ENCODE measurements at places on chromosomes 7 and 10. TPM values are rescaled to one million over a fixed set of nuclear protein-coding genes. Genes with fewer than 3 reads are reported as not detected.

GRCh38 chr10:77784856-77785255 lies 141.7 kb downstream of the DLG5 start:
- H3K27me3 ChIP-seq = no peaks in the 10 kb centered on the region
- no peaks in the 10 kb centered on the region for H3K4me1 ChIP-seq
- H3K4me3 ChIP-seq = no peak overlapping the region
- H3K36me3 ChIP-seq = no peaks in the 10 kb centered on the region
- no peak for DNase-seq

DNA sequence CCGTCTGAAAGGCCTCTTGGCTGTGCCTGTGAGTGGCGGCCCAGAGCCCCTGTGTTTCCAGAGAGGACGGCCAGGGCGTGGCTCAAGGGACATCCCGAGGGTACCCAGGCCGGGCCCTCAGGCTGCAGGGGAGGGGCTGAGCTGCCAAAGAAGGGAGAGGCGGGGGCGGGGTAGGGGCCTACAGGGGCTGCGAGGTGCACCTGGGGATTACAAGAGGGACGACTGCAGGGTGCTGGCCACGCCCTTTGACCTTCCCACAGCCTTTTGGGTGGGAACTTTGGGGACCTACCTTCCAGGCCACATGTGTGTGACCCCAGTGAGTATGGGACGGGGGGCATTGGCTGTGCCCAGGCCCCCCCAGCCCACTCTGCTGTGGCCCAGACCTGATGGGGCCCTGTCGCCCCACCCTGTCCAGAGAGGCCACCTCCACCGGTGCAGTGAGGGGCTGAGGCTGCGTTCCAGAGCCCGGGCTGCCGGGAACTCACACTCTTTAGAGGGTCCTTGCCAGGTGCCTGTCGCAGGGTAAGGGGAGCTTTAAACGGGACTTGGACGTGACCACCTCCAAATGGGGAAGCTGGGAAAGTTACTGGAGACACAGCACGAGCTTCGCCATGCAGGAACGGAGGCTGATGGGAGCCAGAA lies 19.0 kb upstream of the NKX6-2 start:
- H3K36me3 ChIP-seq = no peaks in the 10 kb centered on the region
- H3K27me3 ChIP-seq = no peaks in the 10 kb centered on the region
- H3K4me1 ChIP-seq = no peaks in the 10 kb centered on the region
- no peak overlapping the region for H3K4me3 ChIP-seq
- no peak for DNase-seq
- H3K27ac ChIP-seq = no peak overlapping the region

GRCh38 chr7:98879198-98879978 lies 1.1 kb downstream of the TRRAP start:
- peak overlapping the region; percentile 77 for H3K27ac ChIP-seq
- peaks cover 18% of the 10 kb centered on the region for H3K4me1 ChIP-seq
- no peaks in the 10 kb centered on the region for H3K27me3 ChIP-seq
- H3K4me3 ChIP-seq = peak overlapping the region; percentile 93
- H3K36me3 ChIP-seq = peaks cover 25% of the 10 kb centered on the region

GRCh38 chr7:143497008-143497795 lies 19.5 kb downstream of the TAS2R41 start:
- no peaks in the 10 kb centered on the region for H3K27me3 ChIP-seq
- H3K4me1 ChIP-seq = peaks cover 32% of the 10 kb centered on the region
- H3K27ac ChIP-seq = no peak overlapping the region
- no peak for DNase-seq
- no peaks in the 10 kb centered on the region for H3K36me3 ChIP-seq

DNA sequence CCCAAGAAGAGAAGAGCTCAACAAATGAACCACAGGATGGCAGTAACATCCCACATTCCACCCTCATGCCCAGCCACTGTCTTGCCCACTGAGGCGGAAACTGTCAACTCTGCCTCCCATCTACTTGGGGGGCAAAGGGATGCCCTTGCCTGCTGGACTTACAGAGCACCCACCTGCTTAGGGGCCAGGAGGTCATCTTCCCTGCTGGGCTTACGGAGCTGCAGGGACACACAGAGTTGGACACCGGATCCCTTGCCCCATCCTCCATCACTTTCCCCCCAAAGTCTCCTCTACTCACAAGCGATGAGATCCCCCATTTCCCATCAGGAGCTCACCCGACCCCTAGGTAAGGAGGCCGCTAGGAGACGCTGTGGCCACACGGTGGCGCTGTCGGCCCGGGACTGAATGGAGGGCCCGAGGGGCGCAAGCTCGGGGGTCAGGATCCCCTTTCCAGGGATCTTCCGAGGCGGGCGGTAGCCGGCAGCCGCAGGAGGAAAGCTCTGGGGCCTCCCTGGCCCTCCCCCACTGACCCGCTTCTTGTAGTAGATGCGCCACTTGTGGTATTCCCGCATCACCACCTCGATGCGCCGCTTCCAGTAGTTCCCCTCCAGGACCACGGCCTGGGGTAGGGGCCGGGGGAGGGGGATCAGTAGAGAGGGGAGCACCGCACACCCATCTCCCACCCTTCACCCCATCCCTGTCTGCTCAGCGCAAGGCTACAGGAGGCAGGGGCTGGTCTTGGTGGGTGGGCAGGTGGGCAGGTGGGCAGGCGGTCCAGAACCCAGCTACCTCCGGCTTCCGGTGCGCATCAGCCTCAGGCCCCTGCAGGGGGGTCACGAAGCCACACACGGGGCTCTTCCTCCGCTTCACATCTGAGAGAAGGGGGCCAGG lies 17.3 kb downstream of the MLXIPL start:
- H3K36me3 ChIP-seq = no peaks in the 10 kb centered on the region
- no peak for DNase-seq
- H3K27ac ChIP-seq = no peak overlapping the region
- H3K4me1 ChIP-seq = no peaks in the 10 kb centered on the region
- no peaks in the 10 kb centered on the region for H3K27me3 ChIP-seq
- no peak overlapping the region for H3K4me3 ChIP-seq

GRCh38 chr7:108586274-108586710 lies 16.6 kb downstream of the DNAJB9 start:
- H3K27ac ChIP-seq = no peak overlapping the region
- no peak for DNase-seq
- H3K27me3 ChIP-seq = no peaks in the 10 kb centered on the region
- H3K36me3 ChIP-seq = no peaks in the 10 kb centered on the region
- no peak overlapping the region for H3K4me3 ChIP-seq
- no peaks in the 10 kb centered on the region for H3K4me1 ChIP-seq

- DNase-seq = no peak
- H3K4me1 ChIP-seq = no peaks in the 10 kb centered on the region
- H3K27me3 ChIP-seq = no peaks in the 10 kb centered on the region
- H3K36me3 ChIP-seq = no peaks in the 10 kb centered on the region
- H3K4me3 ChIP-seq = no peak overlapping the region
- no peak overlapping the region for H3K27ac ChIP-seq
Measured at GRCh38 chr7:128710481-128710880, 28.7 kb upstream of the CALU start.

DNA sequence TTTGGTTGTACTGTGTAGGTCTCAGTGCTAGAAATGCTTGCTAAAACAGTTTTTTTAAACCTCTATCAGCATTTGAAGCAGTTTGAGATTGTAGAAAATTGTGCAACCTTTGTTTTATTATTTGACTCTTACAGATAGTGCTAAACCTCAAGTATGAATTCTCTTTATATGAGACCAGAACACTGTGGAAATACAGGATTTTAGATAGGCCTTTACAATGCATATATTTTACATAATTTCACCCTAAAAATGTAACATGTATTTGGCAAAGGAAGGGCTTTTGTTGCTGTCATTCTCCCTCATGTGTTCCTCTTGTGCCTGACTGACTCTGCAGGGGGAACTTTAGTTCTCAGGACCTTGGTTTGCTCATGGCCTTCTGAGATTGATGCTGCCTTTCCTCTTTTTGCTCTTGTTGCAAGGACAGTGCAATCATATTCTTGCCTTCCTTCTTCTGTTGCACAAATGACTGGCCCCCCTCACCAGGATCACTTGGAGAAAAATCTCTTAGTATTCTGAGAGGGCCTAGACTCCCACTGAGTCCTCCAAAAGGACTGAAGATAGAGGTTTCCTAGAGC lies 188.7 kb downstream of the PPP1R9A start:
- no peak overlapping the region for H3K4me3 ChIP-seq
- H3K36me3 ChIP-seq = no peaks in the 10 kb centered on the region

- DNase-seq = no peak
- H3K27ac ChIP-seq = peak overlapping the region; percentile 80
- no peaks in the 10 kb centered on the region for H3K27me3 ChIP-seq
- H3K4me3 ChIP-seq = peak overlapping the region; percentile 46
- H3K4me1 ChIP-seq = peaks cover 32% of the 10 kb centered on the region
- no peaks in the 10 kb centered on the region for H3K36me3 ChIP-seq
Measured at GRCh38 chr10:33005322-33006301, 47.6 kb upstream of the ITGB1 start.

- DNase-seq = no peak
- H3K36me3 ChIP-seq = no peaks in the 10 kb centered on the region
- H3K27ac ChIP-seq = no peak overlapping the region
- no peaks in the 10 kb centered on the region for H3K27me3 ChIP-seq
- H3K4me1 ChIP-seq = no peaks in the 10 kb centered on the region
Measured at GRCh38 chr7:66950763-66951162, 29.7 kb downstream of the TMEM248 start.

DNA sequence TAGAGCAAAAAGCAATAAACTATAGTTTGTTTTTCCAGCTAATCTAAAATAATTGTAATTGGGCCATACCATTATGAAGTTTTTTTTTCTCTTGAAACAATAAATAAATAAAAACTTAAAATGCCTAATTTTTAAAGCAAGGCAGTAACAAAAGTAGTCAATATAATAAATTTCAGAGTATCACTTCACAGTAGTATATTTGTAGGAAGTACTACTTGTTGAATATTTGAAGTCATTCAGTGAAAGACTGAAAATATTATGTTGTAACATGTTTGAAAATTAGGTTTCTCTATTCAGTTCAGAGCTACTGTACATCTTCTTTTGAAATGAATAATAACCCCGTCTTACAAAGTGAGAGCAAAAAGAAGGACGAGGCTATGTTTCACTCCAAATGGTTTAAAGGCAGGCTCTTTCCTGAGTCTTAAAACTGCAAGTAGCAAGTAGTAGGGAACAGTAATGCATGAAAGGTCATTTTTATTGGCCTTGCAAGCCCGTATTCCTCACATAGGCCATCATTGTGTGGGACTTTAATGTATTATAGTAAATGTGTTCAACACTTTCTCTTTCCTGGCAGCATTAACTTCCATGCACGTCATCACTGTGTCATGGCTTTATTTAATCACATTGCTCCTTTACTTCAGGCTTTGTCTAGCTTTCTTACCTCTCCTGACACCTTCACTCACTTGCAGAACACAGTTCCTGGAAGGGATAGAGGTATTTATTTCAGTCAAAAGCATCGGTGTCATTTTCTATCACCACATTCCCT lies 141.4 kb downstream of the VTI1A start:
- no peak for DNase-seq
- no peak overlapping the region for H3K27ac ChIP-seq
- peaks cover 10% of the 10 kb centered on the region for H3K4me1 ChIP-seq
- H3K4me3 ChIP-seq = no peak overlapping the region

DNA sequence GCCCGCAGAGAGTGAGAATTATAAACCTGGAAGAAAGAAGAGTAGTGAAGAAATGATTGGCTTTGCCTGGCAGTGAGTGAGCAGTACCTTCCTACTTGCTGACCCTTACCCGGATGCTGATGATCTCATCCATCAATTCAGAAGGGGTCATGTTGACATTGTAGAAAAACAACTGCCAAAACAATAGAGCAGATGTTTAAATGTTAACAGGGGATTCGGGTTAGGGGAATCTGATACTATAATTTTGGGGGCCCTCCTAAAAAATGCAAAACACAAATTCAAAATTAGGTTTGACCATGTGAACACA lies 78.1 kb downstream of the MYOF start:
- H3K4me3 ChIP-seq = no peak overlapping the region
- no peaks in the 10 kb centered on the region for H3K27me3 ChIP-seq
- H3K4me1 ChIP-seq = no peaks in the 10 kb centered on the region
- H3K27ac ChIP-seq = no peak overlapping the region
- H3K36me3 ChIP-seq = no peaks in the 10 kb centered on the region

- no peaks in the 10 kb centered on the region for H3K27me3 ChIP-seq
- no peak overlapping the region for H3K4me3 ChIP-seq
- no peaks in the 10 kb centered on the region for H3K36me3 ChIP-seq
- DNase-seq = peak; percentile 62
- H3K27ac ChIP-seq = no peak overlapping the region
Measured at GRCh38 chr10:30413996-30414576, 19.9 kb upstream of the MAP3K8 start.

- peak overlapping the region; percentile 48 for H3K4me3 ChIP-seq
- peaks cover 17% of the 10 kb centered on the region for H3K4me1 ChIP-seq
- no peaks in the 10 kb centered on the region for H3K27me3 ChIP-seq
- H3K36me3 ChIP-seq = no peaks in the 10 kb centered on the region
Measured at GRCh38 chr10:13439313-13440184, 89.3 kb downstream of the BEND7 start.

DNA sequence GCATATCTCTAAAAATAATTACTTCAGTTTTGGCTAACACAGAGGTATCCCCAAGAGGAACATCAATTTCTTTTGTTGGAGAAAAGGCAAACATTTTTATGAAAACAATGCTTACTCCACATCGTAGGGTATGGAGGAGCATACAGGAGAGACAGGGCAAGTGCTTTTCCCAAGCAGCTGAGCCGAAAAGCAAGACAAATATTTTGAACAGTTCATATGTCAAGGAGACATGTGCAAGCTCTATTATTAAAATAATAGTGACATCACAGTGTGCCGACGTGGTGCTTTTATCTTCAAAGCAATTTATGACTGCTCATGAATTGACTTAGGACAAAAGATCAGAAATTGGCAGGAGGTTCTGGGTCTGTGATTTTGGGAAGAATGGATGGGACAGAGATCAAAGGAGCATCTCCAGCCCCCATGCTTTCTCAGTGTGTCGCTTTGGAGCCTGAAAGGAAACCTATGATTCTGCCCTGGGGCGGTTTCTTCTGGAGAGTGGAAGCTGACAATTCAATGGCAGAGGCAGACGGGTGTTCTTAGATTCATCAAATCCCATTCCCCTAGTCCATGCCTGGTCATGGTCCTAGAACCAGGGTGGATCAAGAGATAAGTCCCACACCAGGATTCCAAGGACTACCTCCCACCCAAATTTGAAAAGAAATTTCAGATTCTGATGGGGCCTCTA lies 97.1 kb downstream of the JCAD start:
- no peak overlapping the region for H3K27ac ChIP-seq
- H3K4me1 ChIP-seq = no peaks in the 10 kb centered on the region
- no peaks in the 10 kb centered on the region for H3K27me3 ChIP-seq
- no peaks in the 10 kb centered on the region for H3K36me3 ChIP-seq
- no peak for DNase-seq
- no peak overlapping the region for H3K4me3 ChIP-seq

- H3K4me1 ChIP-seq = peaks cover 8% of the 10 kb centered on the region
- H3K27ac ChIP-seq = no peak overlapping the region
- DNase-seq = no peak
- H3K27me3 ChIP-seq = no peaks in the 10 kb centered on the region
- no peaks in the 10 kb centered on the region for H3K36me3 ChIP-seq
Measured at GRCh38 chr10:103500481-103500880, 7.0 kb downstream of the NEURL1 start.

GRCh38 chr10:31020209-31020608 lies 11.5 kb downstream of the ZNF438 start:
- no peak overlapping the region for H3K27ac ChIP-seq
- DNase-seq = no peak
- H3K36me3 ChIP-seq = no peaks in the 10 kb centered on the region

Gene SLIT1
- 0.49 TPM for total RNA-seq

Gene GATA3
- 8.6 TPM for total RNA-seq

Gene HGF
- total RNA-seq = 15.0 TPM

Gene SYT15B
- 17.9 TPM for total RNA-seq

Gene TAS2R3
- 1.5 TPM for total RNA-seq
